ENCODE measurements at places on chromosomes 12 and 14. TPM values are rescaled to one million over a fixed set of nuclear protein-coding genes. Genes with fewer than 3 reads are reported as not detected.

LRRC10 gene
- polyA plus RNA-seq: 0.04 TPM

BICDL1 gene
- 39.1 TPM for polyA plus RNA-seq

PMCH gene
- 0.36 TPM for polyA plus RNA-seq

ARID4A gene
- polyA plus RNA-seq: 30.6 TPM

PCED1B gene
- polyA plus RNA-seq: 3.8 TPM

MUCL1 gene
- polyA plus RNA-seq: not detected

DDIT3 gene
- 35.3 TPM for polyA plus RNA-seq

ACVRL1 gene
- polyA plus RNA-seq: 36.5 TPM

CLEC2B gene
- 3.5 TPM for polyA plus RNA-seq

MYH6 gene
- polyA plus RNA-seq: 0.19 TPM

DNA sequence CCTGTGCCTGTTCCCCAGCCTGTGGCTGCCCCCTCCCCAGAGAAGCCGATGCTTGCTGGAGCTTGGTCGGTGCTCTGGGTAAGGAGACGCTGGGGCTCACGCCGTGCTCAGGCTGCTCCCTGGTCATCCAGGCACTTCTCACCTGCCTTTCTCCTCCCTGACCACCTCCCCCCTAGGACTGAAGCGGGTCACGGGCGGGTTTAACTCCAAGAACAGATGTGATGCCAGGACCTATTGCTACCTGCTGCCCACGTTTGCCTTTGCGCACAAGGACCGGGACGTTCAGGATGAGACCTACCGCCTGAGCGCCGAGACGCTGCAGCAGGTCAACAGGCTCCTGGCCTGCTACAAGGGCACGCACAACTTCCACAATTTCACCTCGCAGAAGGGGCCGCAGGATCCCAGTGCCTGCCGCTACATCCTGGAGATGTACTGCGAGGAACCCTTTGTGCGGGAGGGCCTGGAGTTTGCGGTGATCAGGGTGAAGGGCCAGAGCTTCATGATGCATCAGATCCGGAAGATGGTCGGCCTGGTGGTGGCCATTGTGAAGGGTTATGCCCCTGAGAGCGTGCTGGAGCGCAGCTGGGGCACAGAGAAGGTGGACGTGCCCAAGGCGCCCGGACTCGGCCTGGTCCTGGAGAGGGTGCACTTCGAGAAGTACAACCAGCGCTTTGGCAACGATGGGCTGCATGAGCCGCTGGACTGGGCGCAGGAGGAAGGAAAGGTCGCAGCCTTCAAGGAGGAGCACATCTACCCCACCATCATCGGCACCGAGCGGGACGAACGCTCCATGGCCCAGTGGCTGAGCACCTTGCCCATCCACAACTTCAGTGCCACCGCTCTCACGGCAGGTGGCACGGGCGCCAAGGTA is 8.4 kb upstream of the EP400 start:
- no peak for DNase-seq

GRCh38 chr12:60421741-60422140 is 825.9 kb downstream of the SLC16A7 start:
- no peak for DNase-seq

GRCh38 chr12:81668475-81668874 is 90.7 kb downstream of the PPFIA2 start:
- DNase-seq: no peak

GRCh38 chr14:72699852-72700257 is 194.0 kb downstream of the DPF3 start:
- no peak for DNase-seq

DNA sequence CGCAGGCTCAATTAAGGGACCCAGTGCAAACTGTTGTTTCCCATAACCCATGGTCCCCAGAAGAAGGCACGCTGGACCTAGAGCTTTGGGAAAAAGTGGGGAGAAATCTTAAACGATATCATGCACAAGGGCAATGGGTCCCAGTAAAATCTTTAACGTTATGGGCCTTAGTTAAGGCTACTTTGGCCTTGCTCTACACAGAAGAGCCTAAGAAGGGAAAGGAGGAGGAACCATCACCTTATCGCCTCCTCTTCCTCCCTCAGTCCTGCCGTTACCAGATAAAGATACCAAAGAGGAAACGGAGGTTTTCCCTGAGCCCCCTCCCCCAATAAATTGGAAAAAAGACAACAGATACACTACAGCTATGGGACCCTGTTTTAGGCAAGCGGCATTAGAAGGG is 116.9 kb downstream of the PPHLN1 start:
- no peak for DNase-seq

DNA sequence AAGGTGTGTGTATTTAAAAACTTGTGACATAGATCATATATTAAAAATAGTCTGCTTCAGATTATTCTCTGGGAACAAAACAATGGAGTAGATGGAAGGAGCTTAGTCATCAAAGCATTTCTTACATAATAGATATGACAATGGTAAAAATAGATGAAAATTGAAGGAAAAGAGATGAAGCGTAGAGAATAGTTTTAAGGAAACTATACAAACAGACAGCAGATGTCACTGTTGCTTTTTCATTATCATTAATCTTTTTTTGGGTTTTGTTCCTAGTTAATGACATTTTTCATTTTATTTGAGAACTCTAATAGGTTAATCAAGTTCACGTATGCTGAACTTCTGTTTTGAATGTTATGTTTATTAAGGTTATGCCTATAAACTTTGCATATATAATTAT is 149.2 kb upstream of the FBXO33 start:
- no peak for DNase-seq

DNA sequence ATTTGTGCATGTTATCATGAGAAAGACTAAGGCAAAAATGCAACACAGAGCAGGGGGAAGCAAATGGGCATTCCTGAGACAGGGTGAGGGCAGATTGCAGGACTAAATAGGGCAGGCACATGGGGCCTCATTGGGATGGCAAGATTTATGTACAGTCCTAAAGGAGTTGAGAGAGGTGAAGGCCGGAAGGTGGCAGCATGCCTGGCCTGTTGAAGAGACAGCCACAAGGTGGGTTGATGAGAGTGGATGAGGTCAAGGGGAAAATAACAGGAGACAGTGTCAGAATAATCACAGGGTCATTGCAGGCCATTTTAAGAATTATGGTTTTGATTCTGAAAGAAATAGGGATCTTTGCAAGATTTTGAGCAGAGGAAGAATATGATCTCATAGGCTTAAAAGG is 21.0 kb downstream of the PAH start:
- DNase-seq: no peak

DNA sequence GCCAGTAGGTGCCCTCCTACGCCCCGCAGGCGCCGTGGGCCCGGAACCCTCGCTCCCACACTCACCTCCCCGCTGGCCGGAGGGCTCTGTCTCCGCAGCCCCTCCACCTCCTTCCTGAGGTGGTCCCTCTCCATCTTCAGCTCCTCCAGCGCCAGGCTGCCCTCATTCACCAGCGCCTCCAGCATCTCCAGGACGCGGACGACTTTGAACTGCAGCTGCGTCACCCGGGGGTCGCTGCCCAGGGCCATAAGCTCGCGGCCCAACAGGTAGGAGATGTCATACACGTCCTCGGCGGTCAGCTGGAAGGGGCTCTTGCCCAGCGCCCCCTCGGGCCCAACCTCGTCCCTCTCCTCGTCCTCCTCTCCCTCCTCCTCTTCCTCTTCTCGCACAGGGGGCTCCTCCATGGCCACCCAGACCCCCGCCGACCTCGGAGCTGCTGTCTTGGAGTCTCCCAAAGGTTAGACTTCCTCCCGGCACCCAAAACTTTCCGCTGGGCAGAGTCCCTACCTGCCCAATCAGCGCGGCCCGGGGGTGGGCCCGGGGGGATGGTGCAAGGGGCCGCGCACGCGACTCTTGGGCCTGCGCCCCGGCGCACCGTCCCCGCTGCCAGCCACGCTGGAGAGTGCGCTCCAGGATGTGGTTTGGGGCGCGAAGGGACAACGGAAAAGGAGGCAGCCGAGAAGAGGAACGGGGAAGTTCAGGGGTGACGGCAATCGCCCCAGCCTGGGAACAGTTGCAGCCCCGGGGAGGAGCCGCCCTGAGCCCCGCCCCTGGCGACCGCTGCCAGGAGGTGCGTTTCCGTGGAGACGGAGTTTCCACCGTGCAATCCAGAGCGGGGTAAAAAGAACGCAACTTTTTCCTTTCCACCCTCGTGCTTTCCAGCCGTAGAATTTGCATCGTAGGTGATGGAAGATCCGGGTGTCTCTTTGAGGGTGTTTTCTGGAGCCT is at the start of gene RILPL2:
Gene RILPL2 (minus strand): TSS at position 668 of the 948 bp plus-strand sequence. CDS start 264 bp downstream, at position 404.
- no peak for DNase-seq

DNA sequence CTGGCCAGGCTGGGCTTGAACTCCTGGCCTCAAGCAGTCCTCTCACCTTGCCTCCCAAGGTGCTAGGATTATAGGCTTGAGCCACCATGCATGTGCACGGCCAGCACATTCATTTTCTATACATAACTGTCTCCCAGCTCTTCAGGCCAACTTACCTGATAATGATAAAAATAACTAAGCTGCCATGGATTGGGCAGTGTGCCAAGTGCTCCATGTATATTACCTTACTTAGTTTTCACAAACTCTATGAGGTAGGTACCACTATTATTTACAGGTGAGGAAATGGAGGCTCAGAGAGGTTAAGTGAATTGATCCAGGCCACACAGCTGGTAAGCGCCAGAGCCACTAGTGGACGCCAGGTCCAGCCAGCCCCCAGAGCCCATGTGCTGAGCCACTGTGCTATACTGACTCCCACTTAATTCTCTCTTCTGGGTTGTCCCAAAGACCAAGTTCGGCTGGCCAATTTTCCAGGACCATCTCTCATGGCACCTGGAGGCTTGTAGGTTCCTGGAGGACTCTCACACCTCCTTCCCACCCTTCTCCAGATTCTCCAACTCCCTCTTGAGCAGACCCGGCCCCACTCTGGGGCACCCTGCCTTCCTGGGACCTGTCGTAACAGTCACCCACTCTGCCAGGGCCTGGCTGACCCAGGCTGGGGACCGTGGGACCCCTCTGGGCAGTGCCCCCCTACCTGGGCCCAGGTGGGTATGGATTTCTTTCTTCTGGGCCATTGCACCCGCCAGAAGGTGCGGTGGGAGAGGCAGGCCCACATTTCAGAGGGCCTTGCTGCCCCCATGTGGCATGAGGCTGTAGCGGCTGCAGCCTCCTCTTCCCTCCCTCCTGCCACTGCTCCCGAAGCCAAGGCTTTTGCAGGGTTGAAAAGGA is 30.2 kb upstream of the CIPC start:
- no peak for DNase-seq

- DNase-seq: no peak
These were observed 48.8 kb downstream of the LTBP2 start for GRCh38 chr14:74563233-74563585.

DNA sequence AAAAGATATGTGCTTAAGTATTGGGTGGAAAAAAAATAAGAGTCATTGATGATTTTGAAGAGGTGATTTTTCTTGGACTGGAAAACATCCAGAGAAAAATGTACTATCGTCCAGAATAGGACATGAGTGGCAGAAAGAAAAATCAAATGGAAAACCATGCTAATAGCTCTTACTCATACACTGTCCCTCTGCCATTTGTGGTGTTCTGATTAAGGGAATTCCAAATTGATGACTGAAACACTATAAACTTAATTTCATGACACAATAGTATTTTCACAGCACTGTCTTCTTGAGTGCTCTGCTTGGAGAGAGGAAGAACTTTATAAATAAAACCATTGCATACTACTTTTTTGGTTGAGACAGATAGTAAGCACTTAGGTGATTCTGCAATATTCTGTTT is 72.4 kb downstream of the USP15 start:
- no peak for DNase-seq
